ENCODE measurements at places on chromosomes 4 and X. TPM values are rescaled to one million over a fixed set of nuclear protein-coding genes. Genes with fewer than 3 reads are reported as not detected.

GRCh38 chr4:47061435-47061834 lies 30.1 kb downstream of the GABRB1 start:
- no peak for DNase-seq

SSX3 gene
- not detected for total RNA-seq

PLXNB3 gene
- 4.1 TPM for total RNA-seq

DNA sequence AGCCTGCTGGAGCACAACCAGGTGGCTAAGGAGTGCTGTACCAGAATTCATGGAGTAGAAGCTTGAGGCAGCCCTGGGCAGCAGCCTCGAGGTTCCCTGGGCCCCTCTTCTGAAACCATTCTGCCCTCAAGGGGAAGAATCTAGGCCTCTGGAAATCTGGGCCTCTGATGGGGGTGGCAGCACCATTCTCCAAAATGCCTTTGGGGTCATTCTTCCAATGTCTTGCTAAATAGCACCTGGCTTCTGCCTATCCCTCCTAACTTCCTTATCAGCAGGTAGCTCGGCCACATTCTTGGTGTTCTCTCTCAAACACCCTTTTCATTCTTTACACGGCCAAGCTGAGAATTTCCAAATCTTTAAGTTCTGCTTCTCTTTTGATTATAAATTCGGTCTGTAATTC lies 473.6 kb downstream of the BCOR start:
- DNase-seq: no peak

DNA sequence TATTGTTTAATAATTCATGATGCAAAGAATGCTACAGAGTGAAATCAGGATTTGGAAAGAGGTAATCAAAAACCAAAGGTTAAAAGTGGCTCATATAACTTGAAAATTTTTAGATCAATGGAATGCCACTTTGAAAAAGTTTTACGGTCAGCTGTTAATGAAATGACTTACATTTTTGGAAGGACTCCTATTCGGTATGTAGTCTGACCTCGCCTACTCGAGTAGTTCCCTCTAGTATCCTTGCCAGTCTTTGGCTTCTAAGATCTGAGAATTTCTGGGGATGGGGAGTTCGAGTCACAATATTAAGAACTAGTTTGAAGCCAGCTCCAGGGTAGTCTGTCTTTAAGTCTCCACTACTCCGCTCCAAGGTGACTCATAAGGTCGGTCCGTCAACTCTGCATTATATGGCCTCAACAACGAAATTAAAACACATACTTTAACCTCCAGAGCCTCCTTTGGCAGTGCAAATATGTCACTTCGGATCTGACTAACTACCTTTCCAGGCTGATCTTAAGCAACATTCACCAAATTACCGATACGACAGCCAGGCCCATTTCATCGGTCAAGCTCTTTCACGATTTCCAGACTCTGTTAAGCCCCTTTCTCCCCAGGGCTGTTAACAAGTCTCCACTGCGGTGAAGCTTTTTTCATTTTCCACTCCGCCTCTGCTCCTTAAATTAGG lies 733 bp upstream of the NAA15 start:
- peak; percentile 38 for DNase-seq

HHIP gene
- 2.5 TPM for total RNA-seq

DNA sequence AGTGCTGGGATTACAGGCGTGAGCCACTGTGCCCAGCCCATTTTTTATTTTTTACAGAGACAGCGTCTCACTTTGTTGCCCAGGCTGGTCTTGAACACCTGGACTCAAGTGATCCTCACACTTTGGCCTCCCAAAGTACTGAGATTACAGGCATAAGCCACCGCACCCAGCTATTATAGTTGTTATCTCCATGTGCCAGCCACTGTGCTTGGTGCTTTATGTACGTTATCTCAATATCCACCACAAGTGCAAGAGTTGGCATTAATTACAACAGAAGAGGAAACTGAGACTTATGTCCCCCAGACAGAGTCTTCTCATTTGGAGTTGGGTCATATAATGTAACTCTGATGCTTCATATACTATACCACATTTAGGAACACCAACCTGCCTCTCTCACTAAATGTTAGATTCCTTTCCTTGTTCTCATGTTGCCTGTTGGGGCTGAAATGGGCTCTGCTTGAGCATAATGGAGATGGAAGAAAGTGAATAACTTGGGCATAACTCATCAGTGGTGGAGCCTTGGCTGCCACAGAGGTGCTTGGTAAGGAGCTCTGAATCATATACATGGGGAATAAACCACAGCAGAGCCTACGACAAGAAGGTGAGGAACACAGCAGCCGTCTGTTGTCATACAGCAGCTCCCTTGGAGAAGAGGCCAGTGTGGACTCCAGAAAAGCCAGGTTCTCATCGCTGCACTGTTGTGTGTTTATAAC lies 84.3 kb downstream of the SPRY1 start:
- no peak for DNase-seq

- no peak for DNase-seq
Observed at GRCh38 chr4:154471526-154472331, 19.9 kb downstream of the DCHS2 start.

DNA sequence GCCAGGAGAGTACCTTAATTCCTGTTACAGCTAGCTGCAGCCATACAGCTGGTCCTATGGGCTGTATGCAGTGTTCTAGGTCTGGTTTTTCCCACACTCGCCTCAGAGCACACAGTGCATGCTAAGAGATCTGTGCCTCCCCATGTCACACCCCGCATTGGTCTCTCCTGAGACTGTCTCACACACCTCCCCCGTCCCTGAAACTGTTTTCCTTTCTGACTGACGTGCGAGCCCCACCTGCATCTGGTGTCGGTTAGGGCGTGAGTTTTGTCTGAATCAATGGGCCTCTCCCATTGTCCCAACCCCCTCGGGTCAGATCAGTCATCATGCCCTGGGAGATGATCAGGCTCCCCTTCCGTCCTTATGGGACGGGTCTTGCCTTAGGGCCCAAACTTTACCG lies 3.4 kb upstream of the UGT8 start:
- no peak for DNase-seq

- no peak for DNase-seq
Observed at GRCh38 chr4:174056959-174057358, 226.5 kb downstream of the FBXO8 start.

- DNase-seq: no peak
Observed at GRCh38 chr4:8209181-8209874, 10.2 kb downstream of the SH3TC1 start.

GRCh38 chr4:58732973-58733372 lies 1622.8 kb upstream of the IGFBP7 start:
- DNase-seq: no peak

GRCh38 chrX:68842781-68843581 lies 14.2 kb downstream of the EFNB1 start:
- DNase-seq: no peak

CSAG3 gene
- not detected for total RNA-seq

- no peak for DNase-seq
Observed at GRCh38 chr4:26141051-26141721, 179.6 kb upstream of the RBPJ start.

LIMCH1 gene
- 1.5 TPM for total RNA-seq

GRCh38 chr4:8041868-8042267 lies 102.2 kb upstream of the AFAP1 start:
- no peak for DNase-seq

SLITRK2 gene
- total RNA-seq: 0.04 TPM

DNA sequence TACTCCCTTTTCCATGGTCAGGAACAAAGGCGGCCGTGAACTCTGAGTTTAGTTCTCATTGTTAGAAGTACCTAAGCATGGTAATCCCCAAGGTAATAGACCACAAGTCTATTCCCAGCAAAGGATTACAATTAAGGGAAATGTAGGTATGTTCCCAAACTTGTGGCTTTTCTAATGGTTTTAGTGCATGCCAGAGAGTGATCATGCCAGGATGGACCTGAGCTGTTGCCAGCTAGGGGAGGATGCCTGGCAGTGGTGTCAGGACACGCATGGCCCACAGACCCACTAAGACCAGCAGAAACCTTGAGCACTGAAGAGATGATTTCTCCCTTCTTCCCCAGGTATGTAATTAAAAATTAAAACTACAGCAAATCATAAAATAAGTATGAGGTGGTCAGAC lies 60.8 kb downstream of the COQ2 start:
- no peak for DNase-seq

DNA sequence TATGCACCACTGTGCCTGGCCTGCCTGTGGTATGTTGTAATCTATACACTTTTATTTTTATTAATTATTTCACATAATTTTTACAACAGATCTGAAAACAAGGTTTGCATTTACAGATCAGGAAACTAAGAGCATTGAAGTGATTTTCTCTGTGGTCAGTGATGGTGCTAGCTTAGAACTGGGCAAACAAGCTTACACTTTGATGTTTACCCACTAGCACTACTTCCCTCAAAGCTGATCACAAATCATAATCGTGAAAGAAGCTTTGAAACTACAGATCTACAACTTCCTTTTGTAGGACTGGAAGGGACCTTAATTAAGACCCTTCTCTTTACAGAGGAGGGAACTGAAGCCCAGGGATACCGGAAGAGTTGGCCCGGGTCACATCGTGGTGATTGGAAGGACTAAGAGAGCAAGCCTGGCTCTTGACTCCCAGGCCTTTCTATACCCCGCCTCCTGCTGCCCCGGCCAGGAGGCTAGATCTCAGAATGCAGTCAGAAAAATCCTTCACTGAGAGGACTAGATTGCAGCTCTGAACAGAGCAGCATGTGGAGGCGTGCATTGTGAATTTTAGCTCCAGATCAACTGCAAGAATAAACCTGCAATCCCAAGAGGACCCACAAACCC lies 93.7 kb upstream of the ZNF827 start:
- peak; percentile 19 for DNase-seq

GPR34 gene
- total RNA-seq: not detected

DNA sequence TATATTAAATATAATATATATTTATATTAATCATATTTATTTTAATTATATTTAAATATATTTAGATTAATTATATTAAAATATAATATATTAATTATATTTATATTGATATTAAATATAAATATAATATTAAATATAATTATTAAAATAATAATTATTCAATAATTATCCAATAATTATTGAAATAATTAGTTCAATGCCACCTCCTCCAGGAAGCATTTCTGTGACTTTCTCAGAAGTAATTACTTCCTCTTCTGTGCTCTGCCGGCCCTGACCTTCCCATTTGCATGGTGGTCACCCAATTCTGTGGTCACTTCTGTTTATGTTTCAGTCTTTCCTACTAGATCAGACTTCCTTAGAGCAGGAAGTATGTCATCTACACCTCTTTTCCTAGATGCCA lies 45.8 kb downstream of the EVC2 start:
- no peak for DNase-seq

SPP1 gene
- total RNA-seq: 43.1 TPM

GRCh38 chr4:16227462-16227868 lies 1.2 kb upstream of the TAPT1 start:
- DNase-seq: peak; percentile 40

DNA sequence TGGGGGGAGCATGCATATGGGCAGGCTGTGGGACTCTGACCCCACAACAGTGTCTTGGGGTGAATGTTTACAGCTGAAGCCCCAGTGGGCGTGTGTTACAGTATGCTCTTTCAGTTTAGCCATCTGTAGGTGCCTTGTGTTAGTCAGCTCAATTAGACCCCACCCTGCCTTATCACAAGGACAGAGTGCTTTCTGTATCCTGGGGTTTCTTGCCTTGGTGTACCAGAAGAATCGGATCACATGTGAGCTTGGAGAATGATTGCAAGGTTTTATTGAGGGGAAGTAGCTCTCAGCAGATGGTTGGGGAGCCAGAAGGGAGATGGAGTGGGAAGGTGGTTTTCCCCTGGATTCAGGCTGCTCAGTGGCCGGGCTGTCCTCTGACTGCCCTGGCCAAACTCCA lies 27.3 kb downstream of the SH3BGRL start:
- no peak for DNase-seq

DNA sequence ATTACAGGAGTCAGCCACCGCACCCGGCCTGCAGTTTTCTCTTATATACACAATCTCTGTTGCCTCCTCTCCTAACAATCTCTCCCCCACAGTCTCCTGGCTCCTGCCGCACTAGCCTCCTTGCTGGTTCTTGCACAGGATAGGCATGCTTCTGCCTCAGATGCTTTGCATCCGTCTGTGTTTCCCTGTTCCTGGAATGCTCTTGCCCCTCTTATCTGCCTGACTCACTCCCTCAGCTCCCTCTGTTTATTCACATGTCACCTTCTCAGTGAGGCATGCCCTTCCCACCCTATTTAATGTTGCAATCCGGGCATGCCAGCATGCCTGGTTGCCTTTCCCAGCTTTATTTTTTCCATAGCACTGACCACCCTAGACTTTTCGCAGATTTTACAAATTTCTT lies 161.9 kb downstream of the PHF8 start:
- no peak for DNase-seq

DNA sequence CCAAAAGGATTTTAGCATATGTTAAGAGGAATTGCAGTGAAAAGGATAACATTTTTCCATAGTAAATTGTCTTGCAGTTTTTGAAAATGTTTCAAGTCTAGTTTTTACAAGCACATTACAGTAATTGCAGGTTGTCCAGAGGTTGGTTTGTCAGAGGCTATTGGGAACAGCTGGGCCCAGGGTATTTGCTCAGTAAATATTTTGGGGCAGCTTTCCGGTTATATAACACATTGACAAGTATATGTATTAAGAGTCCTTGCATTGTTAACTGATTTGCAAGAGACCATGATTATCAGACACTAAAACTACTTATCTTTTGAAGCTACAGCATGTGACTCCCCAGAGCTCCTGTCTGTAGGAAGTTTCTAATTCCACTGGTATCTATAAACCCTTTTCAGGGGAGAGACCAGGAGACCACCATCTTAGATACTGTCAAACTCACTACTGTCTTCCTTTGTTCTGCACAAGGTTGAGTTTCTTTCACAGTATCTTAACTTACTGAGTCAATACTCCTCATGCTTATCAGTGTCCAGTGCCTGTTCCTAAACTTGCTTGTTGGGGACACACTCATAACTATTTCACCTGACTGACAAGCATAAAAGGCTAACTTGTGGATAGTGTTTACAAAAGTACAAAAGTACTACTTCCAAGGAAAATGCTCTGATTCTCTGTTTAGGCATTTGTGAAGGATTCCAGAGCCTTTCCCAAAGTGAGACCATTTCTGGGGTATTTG lies 18.9 kb upstream of the RGN start:
- no peak for DNase-seq

SPANXN4 gene
- not detected for total RNA-seq

DNA sequence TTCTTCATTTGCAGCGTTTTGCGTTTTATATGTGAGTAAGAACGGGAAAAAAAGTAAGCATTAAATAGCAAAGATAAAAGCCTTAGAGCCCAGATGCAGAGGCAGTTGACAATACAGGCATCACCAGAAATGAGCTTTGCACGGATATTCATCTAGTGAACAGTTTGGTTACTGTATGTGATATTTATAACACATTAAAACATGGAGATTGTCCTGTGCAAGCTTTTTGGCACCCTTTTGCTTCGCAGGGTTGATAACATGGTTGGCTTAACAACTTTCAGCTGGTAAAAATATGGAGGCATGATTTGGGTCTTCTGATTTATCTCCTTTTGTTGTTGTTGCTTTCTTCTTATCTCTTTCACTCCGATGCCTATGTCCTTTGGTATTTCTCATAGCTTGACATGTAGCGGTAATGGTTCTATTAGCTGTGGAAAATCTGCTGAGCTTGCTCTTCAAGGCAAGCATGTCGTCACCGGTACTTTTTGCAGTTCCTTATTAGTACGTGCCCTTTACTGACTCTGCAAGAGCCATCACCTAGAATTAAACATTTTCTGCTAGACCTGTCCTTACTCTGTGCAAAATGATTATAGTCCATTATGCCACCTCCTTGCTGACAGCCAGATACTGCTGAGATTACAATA lies 102.9 kb downstream of the PCDH7 start:
- no peak for DNase-seq
